ENCODE measurements at places on chromosomes 7 and 10. TPM values are rescaled to one million over a fixed set of nuclear protein-coding genes. Genes with fewer than 3 reads are reported as not detected.
A peak's percentile ranks its signal among the peaks of the same experiment; 100 is the strongest.

- DNase-seq, result no peak
Measured at GRCh38 chr10:78991187-78991586, 77.6 kb upstream of the ZMIZ1 start.

DNA sequence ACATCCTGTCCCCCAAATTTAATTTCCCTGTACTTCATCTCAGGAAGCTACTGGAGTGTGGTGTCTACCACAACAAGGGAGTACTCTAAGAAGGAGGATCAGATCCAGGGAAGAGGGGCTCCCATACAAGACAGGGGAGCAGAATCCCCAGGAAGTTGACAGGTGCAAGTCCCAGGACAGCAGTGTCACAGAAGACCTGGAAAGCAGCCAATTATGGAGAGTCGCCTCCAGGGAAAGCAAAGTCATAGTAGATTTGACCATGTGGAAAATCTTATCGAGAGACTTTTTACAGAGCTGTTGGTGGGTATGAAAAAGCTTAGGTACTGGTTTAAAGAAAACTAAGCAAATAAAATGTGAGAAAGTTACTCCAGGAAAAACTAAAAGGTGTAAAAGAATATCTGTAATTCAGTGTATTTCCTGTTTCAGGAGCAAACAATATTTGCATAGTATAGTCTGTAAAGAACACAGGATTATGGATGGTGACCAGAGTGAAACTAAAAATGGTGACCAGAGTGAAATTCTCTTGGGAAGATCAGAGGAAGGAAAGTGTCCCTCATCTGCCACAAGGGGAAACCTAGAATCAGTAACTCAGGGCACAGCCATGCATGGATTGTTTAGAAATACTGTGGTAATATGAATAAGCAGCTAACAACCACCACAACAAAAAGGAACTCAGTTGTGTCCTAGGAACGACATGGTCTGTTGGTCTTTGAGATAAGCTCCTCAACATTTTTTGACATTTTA, 44.5 kb downstream of the LANCL2 start:
- no peak for DNase-seq

GRCh38 chr10:103225939-103226338, 19.7 kb upstream of the RPEL1 start:
- DNase-seq, result no peak

DNA sequence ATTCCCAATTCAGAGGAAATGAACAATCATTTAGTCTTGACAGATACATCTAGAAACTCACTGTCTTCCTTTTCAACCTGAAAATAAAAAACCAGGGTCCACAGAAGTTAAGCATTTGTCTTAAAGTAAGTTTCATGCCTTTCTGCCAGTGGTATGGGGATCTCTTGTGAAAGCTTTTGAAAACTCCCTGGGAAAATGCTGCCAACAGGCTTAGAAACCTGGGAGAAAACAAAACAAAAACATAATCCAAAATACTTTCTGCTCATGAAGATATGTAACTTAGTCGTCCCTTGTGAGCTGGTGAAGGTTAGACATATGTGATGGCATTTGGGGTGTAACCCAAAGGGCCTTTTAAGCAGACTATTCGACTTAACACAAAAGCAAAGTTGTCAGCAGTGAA, 66.4 kb upstream of the ZNF438 start:
- no peak for DNase-seq

DNA sequence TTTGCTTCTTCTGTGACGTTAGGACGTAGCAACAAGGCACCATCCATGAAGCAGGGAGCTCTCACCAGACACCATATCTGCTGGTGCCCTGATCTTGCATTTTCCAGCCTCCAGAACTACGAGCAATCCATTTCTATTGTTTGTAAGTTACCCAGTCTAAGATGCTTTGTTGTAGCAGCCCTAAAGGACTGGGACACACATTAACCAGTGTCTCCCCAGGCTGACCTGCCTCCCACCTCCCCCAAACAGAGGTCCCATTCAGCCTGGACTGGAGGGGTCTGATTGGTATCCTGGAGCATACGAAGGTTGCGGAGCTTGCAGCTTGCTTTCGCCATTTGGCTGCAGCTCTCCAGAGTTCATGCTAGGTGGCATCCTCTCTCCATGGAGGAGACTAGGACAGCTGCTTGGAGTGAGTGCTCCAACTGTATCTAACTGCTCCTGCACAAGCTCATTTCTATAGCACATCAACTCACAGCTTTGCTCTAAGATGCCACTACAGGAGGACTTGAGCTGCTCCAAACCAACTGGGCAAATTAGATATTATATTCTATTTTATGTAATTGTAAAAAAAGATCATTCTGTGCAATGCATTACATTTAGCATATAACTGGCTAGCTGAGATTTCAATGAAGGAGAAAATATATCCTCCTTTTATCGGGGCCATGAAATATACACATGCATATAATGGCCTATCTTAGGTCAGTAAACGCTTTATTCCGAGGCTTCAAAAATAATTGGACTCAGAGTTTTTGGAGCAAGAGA, 8.0 kb upstream of the GRK5 start:
- DNase-seq, result peak; percentile 74

- no peak for DNase-seq
Measured at GRCh38 chr10:132908621-132909295, 33.6 kb downstream of the CFAP46 start.

DNA sequence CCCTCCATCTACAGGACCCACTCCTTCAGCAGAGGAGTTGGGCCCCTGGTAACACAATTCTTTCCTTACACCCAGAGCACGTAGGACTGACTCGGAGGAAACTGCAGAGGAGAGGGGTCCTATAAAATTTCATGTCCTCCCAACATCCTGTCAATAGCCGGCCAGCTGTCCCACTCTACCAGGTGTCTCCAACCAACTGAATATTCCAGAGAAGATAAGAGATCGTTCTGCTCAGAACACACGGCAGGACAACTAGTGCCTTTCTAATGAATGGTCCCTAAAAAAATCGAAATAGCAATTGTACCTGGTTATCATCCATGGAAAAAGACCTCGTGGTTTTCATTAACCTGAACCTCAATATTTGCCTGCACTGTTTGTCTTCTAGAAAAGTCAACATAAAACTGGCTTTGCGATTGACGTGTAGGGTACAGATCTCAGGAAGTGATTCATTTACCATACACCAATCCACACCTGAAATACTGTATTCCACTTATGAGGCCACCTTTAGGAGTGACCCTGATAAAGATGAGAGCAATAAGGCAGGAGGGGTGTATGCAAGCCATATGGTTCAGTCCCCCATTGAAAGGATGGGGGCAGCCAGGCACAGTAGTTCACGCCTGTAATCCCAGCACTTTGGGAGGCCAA, 111.7 kb downstream of the PARP12 start:
- no peak for DNase-seq

DNA sequence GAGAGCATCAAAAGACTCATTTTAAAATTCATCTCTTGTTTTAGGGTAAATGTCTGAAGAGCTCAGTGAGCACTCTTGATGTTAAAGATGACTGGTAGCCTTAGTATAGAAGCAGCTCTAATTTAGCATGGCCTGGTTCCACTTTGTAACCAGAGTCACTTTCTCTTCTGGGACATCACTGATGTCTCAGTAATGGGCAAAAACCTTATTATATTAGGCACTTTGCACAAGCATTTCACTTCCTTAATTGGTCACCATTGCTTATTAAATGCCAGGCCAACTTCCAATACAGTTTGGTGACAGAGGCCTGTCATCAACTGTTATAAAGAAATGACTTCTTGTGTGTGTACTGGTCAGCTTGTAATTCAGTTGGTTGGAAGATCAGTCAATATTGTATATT, 53.0 kb downstream of the STEAP1B start:
- DNase-seq, result no peak

- DNase-seq, result no peak
Measured at GRCh38 chr10:131310142-131310541, 1.4 kb downstream of the TCERG1L start.

Gene ITPRID1
- total RNA-seq, result not detected

- DNase-seq, result no peak
Measured at GRCh38 chr7:127194571-127194970, 58.2 kb downstream of the GRM8 start.

DNA sequence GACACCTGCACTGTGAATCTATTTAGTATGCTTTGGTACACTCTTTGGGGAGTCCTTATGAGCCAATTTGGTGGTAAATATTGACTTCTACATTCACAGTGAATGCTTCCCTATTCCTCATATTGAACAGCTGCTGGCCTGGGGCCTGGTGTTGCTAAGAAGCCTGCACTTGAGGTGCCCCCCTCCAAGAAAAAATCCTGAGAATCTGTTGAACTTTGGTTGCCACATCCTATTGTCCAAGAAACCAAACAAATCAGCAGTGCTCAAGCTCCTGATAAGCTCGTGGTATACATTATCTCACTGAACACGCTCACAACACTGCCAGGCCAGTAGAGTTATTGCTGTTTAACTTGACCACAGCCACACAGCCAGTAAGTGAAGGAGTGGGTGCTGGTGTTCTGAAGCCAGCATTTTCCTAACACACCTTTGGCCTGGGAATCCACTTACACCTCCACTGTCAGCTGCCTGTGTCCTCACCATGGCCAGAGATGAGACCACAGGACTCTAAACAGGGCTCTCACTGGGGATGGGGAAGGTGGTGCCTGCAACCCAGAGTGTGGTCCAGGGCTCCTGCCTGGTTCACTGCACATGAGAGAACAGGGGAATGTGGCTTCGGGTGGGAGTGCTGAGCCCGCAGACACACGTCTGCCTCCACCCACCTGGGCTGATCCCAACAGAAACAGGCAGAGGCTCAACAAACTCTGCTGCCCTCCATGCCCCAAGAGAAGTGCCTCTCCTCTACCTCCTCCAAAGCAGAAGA, 6.7 kb downstream of the DDC start:
- no peak for DNase-seq

Gene RELN
- 6.9 TPM for total RNA-seq

DNA sequence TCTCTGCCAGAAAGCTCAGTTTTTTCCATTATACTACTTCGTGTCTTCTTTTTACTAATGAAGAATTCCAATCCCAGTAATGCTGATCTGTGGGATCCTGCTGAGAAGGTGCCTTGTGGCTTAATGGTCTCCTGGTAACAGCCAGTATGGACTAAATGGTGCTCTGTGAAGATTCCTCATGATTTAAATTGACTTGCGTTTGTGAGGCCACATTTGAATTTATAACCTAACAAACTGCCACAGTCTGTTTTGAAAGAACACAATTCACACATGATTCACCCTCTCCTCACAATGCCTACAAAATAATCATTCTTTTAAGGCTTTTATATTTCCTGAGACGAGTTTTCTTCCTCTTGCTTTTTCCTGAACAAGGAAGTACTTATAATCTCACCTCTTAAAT, 140.0 kb downstream of the MBL2 start:
- no peak for DNase-seq

Gene MNX1
- not detected for total RNA-seq

GRCh38 chr10:104028146-104028545, 57.5 kb downstream of the COL17A1 start:
- no peak for DNase-seq

DNA sequence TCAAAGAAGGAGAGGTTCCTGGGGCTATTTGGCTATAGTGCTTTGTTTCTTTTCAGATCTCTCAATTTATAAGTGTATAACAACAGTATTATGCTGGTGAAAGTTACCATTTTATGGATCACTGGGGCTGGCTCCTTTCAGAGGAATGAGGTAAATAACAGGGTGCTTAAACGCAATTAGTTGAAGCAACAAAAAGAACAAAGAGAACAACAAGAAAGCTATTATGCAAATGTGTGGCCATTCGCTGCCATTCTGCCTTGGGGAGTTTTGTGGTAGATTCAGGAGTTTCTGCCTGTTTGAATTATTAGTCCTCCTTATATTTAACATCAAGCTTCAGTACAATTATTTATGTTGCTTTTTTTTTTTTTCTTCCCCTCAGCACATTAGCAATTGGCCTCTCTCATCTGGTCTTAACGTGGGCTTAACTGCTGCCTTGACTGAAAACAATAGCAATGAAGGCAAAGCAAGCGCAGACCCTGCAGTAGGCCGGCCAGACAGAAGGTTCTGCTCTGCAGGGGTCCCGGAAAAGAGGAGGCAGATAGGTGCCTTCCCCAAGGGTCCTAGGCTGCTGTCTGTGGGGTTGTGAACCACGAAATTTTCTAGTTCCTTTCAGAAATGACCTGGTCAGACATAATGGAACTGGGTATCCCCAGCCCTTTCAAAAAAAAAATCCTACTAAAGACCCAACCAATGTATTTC, 339.9 kb upstream of the PODXL start:
- DNase-seq, result no peak

Gene PTF1A
- not detected for total RNA-seq

GRCh38 chr10:68106656-68107055, 2.6 kb upstream of the MYPN start:
- no peak for DNase-seq

DNA sequence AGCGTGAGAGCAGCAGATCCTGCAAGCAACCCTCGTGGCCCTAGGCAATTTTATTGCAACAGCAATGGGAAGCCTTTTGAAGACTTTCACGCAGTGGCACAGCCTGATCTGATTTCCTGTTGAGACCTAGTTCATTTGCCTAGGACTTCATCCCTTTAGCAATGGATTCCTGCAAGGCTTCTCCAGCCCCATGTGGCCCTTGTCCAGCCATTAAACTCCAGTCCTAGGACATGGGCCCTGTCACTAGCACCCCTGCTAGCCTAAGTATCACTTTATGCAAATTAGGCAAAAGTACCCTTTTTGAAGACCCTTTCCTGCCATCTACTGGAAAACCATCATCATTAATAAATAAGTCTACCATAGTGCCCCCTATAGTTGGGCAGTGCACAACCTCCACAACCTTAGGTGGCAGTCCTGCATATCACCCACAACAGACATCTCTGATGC, 379.4 kb downstream of the GALNT17 start:
- DNase-seq, result no peak

DNA sequence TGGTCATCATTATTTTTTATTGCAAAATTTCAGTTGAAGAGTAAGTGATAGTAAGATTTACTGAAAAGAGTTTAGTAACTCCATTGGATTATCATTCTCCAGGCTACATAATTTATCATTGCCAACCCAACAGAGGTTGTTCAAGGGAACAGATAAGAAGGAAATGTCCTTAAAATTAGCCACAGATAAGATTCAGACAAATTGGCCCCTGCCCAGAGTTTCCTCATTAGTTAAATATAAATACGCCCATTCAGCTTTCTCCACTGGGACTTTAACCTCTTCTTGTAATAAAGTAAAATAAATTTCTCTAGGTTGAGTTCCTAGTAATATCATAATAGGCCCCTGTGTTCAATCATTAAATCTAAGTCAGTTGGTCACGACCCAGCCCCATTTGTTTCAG, 27.7 kb upstream of the PHYHIPL start:
- no peak for DNase-seq

- DNase-seq, result no peak
Measured at GRCh38 chr7:5333121-5334045, 50.6 kb downstream of the SLC29A4 start.

DNA sequence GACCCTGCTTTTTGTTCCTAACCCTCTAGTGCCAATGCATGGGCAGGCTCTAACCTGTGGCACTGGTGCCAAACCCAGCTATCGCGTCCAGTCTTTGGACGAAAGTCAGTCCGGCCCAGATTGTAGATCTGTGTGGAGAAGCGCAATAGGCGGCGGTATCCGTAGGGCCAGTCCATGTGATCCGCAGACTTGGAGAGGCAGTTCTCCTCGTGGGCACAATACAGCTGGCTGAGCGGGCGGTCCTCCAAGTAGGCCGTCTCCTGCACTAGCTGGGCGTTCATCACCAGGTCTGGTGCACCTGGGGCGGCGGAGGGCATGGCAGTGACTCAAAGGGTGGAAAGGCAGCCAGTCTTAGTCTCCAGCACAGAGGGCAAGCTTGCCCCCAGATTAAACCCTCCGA, 14.5 kb downstream of the LOXL4 start:
- DNase-seq, result no peak

Gene CFAP46
- total RNA-seq, result 1.5 TPM

- DNase-seq, result no peak
Measured at GRCh38 chr10:93599778-93600177, 1.3 kb downstream of the RBP4 start.

Data from right atrium auricular region (tissue), 2 donors.